ENCODE measurements at places on chromosomes 16 and 17. TPM values are rescaled to one million over a fixed set of nuclear protein-coding genes. Genes with fewer than 3 reads are reported as not detected.

- no peak for DNase-seq
These were observed 598 bp upstream of the PGAP3 start for GRCh38 chr17:39688475-39688835.

DNA sequence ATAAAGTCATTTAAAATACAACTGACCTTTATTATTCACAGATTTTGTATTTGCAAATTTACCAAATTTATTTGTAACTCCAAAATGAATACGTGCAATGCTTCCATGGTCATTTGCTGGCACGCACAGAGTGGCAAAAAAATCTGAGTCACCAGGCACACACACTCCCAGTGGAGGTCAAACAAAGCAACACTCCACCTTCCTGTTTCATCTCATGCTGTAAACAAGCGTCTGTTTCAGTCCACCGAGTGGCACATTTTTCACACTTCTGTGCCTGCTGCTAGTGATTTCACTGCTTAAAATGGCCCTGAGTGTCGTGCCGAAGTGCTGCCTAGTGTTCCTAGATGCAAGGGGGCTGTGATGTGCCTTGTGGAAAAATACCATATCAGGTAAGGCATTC, 17.8 kb upstream of the ITGAE start:
- no peak for DNase-seq

DNA sequence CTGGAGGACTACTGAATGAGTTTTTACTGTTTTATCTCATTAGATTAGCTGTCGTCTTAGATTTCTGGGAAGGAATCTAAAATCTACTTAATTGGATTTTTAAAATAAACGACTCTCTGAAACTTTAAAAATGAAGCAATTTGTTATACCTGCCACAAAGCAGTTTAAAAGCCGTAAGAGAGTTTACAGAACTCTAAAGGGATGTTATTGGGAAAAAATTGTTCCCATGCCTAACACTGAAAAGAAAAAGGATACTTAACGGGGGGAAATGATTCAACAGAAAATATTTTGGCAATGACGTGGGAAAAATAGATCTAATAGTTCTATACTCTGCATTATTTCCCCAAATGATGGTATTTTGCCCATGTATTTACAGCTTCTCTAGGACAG, 27.0 kb downstream of the ARHGAP17 start:
- no peak for DNase-seq

DNA sequence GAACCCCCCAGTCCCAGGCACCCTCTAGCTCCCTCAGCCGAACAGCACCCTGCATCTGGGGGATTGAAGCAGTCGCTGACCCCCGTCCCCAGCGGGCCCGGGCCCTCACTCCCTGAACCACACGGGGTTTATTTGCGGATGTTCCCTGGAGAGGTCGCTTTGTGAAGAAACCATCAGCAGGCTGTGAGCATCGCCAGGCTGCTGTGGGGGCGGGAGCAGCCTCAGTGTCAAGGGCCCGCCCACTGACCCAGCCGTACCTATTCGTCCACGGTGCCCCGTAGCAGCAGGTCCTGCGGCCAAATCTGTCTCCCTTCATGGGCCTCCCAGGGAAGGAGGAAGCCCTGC, 6.4 kb upstream of the RAB40C start:
- no peak for DNase-seq

DNA sequence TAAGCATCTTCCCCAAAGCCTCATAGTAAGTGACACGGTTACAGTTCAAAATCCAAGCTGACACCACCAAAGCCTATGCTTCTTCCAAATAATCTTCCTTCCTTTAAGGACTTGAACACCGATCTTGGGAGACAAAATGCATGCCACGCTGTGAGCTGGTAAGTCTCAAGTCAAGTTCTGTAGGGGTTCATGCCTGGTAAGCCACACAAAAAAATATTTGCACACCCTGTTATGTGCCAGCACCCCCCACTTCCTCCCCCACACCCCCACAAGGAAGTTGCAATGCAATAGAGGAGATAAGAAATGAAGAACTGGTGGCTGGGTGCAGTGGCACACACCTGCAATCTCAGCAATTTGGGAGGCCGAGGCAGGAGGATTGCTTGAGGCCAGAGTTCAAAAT, 5.6 kb downstream of the NOG start:
- no peak for DNase-seq

DNA sequence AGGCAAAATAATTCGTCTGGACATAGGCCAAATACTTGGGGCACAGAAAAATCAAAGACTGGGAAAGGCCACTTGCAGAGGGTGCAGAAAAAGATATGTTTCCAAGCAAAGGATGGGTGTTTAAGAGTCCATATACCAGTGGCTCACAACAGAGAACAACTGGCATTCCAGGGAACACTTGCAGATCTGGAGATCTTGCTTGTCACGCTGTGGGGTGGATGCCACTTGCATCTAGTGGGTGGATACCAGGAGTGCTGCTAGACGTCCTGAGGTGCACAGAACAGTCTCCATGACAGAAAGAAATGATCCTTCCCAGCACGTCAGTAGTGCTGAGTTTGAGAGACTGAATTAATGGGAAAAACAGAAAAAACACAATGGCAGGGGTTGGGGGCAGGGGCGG, 8.4 kb downstream of the CBX8 start:
- DNase-seq = no peak

DNA sequence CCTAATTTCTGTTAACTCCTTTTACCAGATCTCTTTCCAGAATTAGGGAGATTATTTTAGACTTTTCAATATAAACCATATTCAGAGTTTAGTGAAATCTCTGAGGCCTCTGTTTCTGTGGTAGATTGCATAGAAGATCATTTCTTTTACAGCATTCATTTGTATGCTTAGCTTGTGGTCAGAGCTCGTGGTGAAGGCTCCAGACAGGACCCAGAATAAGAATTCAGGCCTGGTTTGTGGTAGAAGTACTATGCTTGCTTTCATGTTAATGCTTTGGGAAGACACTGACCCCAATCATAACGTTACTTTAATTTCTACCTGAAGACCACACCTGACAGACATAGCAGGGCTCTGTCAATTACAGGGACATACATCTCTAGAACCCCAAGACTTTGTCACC, 258.1 kb downstream of the FTO start:
- DNase-seq = no peak

DNA sequence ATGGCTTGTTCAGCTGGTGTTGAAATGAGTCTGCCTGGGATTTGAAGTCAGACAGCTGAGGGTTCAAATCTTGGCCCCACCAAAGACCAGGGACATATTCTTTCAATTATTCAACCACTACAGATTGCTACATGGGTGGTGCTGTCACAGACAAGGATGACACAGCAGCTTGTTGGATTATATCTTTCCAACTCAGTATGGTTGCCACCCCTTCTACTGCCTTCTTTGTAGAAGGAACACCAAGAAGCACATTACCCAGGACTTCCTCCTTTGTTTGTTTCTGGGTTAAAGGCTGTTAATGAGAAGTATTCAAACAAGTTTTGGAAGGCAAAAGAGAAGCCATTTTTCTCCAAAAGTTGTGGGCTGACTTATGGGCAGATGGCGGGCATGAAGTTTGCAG, 78.6 kb downstream of the COPRS start:
- no peak for DNase-seq

GRCh38 chr17:50043290-50044148, 12.4 kb upstream of the ITGA3 start:
- DNase-seq = no peak

DNA sequence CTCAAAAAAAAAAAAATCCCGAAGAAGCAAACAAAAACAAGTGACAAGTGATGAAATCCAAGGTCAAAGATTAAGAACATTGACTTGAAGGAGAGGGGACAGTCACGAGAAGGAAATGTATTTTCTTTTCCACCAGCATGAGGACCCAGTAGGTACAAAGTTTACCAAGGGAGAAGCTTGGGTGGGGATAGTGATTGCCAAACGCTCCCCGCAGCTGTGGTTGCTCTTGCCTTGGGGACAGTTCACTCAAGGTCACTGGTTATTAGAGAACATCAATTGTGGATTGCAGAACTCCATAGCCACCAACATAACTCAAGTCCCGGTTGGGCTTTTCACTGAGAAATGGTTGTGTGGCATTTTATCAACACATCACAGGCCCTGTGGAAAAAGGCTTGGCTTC, 27.0 kb downstream of the RSL1D1 start:
- DNase-seq = no peak

DNA sequence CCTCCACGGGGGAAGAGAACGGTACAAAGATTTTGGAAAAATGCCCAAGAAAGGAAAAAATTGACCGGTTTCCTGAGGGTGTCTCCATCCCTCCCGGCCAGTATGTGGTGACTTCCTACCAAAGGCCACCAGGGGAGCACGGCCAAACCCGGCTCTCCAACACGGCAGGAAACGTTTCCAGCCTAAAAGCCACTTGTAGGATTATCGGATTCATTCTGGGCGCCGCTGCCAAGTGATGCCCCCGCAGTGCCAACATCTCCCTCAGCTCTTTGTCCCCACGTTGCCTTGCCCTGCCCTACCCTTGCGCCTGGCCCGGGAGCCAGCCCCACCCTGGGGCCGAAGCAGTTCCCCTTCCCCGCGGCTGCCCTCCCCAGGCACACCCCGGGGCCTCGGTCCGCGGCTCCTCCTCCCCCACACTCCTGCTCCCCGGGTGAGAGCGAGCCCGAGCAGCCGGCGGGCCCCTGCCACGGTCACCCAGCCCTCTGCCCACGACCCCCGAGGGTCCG, 688 bp downstream of the CRK start:
- peak; percentile 82 for DNase-seq

DNA sequence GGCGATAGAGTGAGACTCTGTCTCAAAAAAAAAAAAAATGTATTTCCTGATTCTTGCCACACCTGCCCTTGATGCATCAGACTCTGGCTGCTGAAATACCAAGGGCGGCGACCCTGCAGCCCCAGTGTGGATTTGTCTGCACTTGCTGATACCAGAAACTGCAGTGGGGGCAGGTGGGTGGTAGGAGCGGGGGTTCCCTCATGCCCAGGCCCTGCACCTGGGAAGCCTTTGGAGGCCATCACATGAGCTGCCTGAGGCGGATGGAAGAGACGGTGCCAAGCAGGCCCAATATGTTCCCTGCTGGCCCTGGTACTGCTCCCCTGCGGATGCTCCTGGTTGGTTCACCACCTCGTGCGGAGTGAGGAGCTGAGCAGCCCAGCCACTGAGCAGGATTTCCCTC, 50.6 kb downstream of the MARF1 start:
- DNase-seq = no peak

DNA sequence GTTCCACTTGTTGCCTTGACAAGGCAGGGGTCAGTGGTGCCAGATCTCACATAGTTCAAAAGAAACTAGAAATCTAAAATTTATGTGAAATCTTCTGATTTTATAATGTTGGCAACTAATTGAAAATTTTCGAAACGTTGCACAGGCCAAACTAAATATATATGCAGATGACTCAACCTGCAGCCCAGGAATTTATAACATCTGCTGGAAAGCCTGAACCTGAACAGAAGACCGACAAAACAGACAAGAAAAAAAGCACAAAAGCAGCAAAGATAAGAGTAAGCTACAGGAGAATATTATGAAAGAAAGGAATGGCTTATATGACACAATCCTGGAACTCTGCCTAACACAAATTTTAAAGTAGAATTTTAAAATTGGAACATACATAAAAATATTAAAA, 207.6 kb downstream of the CEP112 start:
- no peak for DNase-seq

DNA sequence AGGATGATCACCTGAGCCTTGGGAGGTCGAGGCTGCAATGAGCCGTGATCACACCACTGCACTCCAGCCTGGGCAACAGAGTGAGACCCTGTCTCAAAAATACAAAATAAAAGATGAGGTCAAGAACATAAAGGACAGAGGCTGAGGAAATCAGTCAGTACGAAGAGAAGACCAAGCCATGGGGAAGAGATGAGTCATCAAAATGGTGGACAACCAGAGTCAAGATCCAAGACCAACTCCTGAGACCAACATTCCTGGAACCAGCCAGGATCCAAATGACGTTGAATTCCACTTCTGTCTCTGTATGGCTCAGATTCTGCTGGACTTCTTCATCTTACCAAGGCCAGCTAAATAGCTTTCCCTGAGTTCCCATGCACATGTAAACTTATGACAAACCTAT, 44.8 kb upstream of the NOG start:
- no peak for DNase-seq

- DNase-seq = no peak
These were observed 89.4 kb upstream of the C17orf78 start for GRCh38 chr17:37286430-37286829.

GRCh38 chr16:48609652-48610029, 339 bp downstream of the N4BP1 start:
- no peak for DNase-seq

DNA sequence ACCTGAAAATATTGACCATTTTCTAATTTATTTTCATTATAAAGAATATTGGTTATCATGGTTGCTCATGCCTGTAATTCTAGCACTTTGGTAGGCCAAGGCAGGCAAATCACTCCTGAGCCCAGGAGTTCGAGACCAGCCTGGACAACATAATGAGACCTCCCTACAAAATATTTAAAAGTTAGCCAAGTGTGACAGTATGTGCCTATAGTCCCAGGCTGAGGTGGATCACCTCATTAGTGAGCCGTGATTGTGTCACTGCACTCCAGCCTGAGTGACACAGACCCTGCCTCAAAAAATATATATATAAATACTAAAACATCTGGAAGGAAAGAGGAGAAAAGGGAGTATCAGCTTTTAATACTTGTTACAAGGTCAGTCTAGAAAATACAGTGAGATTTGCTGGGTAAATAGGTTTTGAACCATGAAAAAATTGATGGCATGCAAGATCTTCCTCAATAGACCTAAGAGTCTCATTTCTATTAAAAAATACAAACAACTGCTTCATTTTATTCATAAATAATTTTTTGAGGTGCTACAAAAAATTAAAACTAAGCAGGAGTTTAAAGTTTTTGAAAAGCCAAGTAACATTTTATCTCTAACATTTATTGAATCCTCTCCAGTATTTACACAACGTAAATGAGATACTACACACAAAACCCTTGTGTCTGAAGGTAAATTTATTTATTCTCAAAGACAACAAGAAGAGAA, 47.7 kb downstream of the TUBD1 start:
- DNase-seq = peak; percentile 70

- no peak for DNase-seq
These were observed 638.0 kb downstream of the MAF start for GRCh38 chr16:78962457-78962929.

- DNase-seq = no peak
These were observed 14.3 kb downstream of the ZNHIT3 start for GRCh38 chr17:36500745-36501225.

The ZFPM1 gene
- 0.40 TPM for total RNA-seq

The NLK gene
- total RNA-seq = 20.4 TPM

The RBFOX1 gene
- not detected for total RNA-seq

The SOCS1 gene
- 1.7 TPM for total RNA-seq

The HGS gene
- 187 TPM for total RNA-seq

The CCL4 gene
- total RNA-seq = not detected

The CDRT15 gene
- not detected for total RNA-seq

The MEFV gene
- total RNA-seq = 0.21 TPM

The BRIP1 gene
- 33.3 TPM for total RNA-seq

The CTRB2 gene
- total RNA-seq = not detected

The ABCA9 gene
- total RNA-seq = 0.09 TPM

The NTN3 gene
- total RNA-seq = not detected

The CDH3 gene
- total RNA-seq = under 0.01 TPM

The ABCC11 gene
- not detected for total RNA-seq

The FOXL1 gene
- 5.0 TPM for total RNA-seq
